ENCODE measurements at places on chromosomes 11 and 22.

- DNase-seq = peak; percentile 41
Measured at GRCh38 chr22:46297151-46297812, 612 bp downstream of the GTSE1 start.

DNA sequence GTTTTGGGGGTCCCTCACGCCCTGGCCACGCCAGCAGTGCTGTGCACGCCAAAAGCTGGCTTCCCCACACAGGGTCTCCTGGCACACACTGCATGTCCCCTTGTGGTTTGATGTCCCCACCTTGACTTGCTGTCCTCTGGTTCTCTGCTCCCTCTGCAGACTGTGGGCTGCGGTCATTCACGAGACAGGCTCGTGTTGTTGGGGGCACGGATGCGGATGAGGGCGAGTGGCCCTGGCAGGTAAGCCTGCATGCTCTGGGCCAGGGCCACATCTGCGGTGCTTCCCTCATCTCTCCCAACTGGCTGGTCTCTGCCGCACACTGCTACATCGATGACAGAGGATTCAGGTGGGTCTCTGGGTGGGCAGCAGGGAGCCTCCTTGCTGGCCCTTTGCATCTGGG lies 40.2 kb downstream of the ST14 start:
- no peak for DNase-seq

GRCh38 chr11:57116654-57117053 lies 65.1 kb upstream of the LRRC55 start:
- peak; percentile 33 for DNase-seq

DNA sequence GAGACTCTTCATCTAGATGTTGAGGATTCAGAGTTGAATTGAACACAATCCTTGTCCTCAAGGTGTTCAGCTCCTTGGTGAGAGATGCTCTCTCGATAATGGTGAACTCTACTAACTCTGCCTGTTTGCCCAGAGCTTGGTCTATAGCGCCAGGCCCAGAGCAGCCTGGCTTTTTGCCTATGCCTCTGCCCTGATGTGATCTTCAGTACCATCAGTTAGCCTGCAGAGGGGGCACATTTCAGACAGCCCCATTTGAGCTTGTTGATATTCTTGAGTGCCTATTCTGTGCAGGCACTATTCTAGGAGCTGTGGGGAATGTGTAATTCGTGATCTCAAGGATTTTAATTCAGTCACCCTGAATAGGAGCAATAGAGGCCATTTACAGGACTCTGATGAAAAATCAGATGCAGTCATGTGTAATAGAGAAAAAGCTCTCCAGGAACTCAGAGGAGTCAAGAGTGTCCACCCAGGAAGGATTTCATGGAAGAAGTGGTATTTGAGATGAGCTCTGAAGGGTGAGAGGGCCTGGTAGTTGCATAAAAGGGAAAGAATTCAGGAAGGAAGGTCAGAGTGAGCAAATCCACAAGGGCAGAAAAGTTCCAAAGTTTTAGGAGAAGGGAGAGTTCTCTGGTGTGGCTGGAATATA lies 19.3 kb downstream of the GTPBP1 start:
- DNase-seq = peak; percentile 56

DNA sequence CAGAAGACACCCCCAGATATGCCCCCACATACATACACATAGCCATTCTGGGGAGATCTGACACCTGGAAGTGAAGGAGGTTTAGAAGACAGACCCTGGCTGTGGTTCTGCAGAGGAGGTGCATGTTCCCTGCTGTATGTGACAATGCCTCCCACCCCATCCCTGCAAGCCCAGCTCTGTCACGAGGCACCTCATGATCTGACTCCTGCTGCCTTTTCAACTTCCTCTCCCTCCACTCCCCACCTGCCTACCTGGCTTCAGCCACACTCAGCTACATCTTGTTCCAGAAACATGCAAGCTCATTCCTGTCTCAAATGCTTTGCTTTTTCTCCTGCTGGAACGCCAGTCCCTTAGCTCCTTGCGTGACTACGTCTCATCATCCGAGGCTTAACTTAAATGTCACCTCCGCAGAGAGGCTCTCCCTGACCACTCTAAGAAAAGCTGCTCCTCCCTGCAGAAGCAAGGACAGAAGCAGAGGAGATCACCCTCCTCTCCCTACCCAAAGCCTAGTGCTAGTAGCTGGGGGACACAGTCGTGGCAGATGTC lies 114.5 kb downstream of the FEZ1 start:
- DNase-seq = no peak

GRCh38 chr22:48556751-48557150 lies 1270.9 kb downstream of the BRD1 start:
- DNase-seq = no peak

GRCh38 chr22:46750863-46751443 lies 11.5 kb upstream of the TBC1D22A start:
- DNase-seq = no peak

DNA sequence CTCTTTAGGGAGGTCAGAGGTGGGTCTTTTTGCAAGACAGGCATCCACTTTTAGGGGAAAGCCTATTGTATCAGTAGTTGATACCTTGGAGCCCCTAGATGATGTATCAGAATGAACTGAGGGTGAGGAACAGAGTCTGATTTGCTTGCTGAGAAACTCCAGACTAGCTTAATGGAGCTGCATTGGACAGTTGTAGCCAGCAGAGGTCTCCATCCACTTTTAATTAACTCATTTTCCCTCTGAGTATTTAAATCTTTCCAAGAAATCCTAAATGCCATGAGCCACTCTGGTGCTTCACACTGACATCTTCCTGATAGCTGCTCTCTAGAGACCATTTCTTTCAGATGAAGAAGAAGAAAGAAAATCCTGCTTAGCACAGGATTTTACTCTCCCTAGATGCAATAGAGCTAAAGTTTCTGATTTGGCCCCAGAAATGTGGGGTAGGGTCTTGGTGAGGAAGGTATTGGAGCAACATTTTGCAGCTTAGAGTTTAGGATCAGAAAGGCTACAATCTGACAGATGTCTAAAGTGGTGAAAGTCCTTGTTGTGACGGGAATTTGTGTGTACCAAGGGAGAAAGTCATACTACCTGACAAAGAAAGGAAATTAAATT lies 38.0 kb downstream of the EXT2 start:
- no peak for DNase-seq

- DNase-seq = no peak
Measured at GRCh38 chr11:95647355-95647754, 142.2 kb downstream of the FAM76B start.

DNA sequence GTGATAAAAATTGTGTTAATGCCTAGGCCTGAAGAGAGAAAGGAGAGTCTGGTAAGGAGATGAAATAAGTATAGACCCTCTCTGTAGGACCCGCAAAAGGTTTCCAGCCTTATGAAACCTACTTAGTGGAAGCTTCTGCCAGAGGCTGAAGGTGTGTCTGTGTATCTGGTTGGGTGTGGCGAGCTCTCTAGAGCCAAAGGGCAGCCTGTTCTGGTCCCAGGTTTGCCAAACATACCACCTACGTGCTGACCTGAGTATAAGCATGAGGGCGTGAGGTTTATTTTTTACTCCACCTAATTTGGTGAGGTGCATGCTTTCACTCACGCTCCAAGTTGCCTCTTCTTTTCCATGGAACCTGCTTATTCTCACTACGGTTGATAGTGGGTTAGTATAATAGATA lies 5.6 kb downstream of the CSTPP1 start:
- DNase-seq = no peak

- DNase-seq = no peak
Measured at GRCh38 chr11:45733176-45733575, 67.8 kb upstream of the CHST1 start.

DNA sequence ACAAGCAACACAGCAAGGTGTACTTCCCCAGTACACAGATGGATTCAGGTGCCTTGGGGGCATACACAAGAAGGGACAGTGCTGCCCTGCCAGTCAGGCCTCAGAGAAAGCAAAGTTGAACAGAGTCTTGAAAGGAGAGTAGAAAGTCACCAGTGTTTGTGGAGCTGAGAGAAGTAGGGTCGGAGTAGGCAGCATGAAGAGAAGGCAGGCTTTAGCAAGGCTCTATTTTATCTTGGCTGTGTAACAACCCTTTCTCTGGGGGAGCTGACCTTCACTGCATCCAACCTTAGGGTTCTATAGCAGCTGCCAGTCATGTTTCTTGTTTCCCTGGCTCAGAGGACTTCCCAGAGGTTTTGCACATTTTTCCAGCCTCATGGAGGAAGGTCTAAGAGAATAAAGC lies 77.4 kb upstream of the BLID start:
- DNase-seq = no peak
